ENCODE measurements at places on chromosomes 3 and 15.

- DNase-seq = no peak
Observed at GRCh38 chr3:63808633-63809032, 10.5 kb upstream of the C3orf49 start.

GRCh38 chr3:45088543-45089358 is 57.4 kb downstream of the CDCP1 start:
- no peak for DNase-seq

GRCh38 chr15:73293773-73294172 is 75.0 kb downstream of the HCN4 start:
- no peak for DNase-seq

DNA sequence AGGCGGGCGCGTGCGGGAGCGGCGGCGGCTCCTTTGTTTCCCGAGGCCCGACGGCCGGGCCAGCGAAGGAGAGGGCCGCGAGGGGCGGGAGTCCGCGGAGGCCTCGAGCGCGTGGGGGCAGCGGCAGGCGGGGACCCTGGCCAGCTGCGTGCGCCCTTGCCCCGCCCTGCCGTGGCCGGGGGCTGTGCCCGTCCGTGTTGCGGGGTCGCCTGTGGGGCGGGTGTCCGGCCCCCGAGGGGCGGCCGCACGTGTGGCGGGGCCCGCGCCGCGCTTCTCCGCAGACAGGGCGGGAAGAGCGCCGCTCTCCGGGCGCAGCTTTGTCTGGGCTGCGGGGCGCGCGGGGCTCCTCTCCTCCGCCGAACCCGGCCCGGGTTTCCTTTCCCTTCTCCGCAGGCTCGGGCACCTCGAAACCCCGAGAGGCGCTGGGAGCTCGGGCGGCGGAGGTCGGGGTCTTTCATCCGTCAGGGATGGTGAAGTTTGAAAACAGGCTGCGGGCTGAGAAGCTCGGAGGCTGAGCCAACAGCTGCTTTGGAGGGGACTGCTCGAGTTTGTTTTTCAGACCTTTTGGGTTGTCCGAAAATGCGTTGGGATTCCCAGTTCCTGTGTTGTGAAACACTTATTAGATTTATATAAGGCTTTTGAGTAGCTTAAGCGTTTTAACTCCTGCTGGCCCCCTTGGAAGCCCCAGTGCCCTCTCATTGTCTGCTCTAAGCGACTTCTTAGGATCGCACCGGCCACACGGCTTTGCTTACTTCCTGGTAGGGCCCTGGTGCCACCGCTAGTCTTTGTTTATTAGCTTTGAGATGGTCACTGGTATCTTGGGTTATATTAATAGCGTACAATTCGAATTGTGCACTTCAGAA is 817 bp downstream of the USP3 start:
- peak; percentile 82 for DNase-seq

- no peak for DNase-seq
Observed at GRCh38 chr3:123552095-123552714, 32.6 kb downstream of the HACD2 start.

GRCh38 chr3:14237457-14237856 is 58.8 kb downstream of the LSM3 start:
- DNase-seq = no peak

- DNase-seq = peak; percentile 17
Observed at GRCh38 chr3:38039899-38040261, 872 bp downstream of the DLEC1 start.

- DNase-seq = no peak
Observed at GRCh38 chr15:84001655-84002054, 233.9 kb upstream of the GOLGA6L4 start.

- DNase-seq = peak; percentile 53
Observed at GRCh38 chr3:50089609-50089945, 858 bp downstream of the RBM5 start.

DNA sequence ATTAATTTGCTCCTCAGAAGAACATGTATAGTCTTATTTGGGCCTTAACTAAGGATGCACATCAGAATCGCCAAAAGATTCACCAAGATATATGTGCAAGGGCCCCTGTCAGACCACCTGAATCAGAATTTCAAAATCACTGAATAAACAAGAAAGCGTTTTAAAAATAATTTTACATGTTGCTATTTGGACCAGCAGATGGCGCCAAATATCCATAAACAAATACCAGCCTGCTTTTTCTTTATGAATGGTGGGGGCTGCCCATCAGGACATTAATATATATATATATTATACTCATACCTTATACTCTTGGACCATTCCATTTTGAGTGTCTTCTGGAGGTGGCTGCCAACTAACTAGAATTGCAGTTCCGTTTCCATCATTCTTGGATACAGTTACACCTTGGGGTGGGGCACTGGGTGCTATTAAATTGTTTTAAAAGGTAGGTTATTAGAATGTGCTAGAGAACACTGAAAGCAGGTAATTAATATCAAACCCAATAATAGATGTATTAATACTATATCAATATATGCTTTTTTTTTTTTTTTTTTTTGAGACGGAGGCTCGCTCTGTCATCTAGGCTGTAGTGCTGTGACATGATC is 1108.3 kb downstream of the ROBO1 start:
- DNase-seq = peak; percentile 48

DNA sequence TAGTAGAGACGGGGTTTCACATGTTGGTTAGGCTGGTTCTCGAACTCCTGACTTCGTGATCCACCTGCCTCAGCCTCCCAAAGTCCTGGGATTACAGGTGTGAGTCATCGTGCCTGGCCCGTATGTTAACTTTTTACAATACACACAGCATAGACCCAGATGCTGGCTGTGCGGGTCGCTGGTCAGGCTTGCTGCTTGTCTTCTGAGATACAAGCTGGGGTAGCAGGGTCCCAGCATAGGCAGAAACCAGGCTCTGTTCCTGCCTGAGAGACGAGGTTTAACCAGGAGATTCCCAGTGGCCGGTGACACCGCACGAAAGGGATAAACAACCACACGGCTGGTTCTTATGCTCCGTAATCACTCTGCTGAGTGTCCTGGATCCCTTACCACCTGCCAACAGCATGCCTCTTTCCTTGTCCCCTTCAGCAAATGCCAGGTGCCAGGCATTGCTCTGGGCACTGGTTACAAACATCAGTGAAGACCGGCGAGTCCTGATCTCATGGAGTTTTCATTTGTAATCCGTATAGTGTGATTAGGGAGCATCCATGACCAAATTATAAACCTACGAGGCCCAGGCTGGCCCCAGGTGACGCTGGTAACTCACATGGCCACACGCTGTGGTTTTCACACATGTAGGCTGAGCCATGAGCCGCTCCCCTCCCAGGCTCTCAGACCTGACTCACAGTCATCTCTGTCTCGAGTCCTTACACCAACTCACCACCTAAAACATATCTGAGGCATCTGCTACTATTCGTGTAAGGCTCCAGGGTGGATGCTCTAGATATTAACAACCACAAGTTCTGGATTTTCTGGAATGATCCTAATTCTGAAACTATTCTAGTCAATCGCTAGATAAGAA is 125.7 kb downstream of the PDZRN3 start:
- no peak for DNase-seq

GRCh38 chr3:196340466-196340865 is 2.3 kb upstream of the TM4SF19 start:
- DNase-seq = no peak

DNA sequence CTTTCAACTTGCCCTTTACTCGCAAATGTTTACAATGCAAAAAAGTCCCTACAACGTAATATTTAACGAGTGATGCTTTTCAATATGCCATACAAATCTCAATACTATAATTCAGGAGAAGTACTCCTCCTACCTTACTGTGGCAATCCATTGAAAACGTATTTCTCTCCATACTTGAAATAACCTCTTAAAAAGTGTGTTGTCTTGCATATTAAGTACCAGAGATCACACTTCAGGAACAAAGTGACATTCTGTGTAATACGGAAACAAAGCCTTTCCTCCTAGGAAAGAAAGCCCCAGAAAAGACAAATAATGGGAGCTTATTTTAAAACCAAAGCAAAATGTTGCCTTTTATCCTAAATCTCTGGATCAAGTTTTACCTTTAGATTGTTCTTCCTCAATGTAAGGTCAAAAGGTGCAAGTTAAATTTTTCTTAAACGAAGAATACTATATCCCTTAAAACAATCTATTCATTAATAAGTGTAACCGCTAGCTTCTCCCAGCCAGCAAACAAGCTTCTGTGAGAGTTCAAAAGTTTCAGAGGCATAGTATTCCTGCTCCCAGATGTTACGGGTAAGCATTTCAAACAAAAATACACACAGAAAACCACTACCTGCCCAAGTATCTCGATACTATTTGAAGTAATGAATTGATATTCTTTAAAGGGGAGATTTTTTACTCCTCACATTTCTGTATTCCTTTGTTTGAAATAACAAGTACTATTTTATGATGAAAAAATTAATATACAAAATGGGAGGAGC is 1.7 kb downstream of the TJP1 start:
- DNase-seq = no peak

GRCh38 chr3:124217542-124217941 is 225.6 kb upstream of the ROPN1 start:
- peak; percentile 79 for DNase-seq

DNA sequence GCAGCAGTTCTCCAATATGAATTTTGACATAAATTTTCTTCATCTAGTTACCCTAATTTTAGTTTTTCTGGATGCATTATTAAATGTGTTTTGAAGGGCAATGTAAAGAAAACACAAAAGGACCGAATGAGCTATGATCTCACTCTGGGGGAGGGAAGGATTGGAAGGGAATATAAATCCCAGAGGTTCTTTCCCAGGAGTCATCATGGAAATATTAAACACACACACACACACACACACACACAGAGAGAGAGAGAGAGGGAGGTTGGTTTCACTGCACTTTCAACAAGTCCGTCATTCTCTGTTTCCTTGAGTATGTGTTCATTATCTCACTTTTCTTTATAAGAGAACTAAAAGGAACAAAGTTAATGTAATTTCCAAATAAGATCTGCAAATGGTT is 70.7 kb upstream of the DCBLD2 start:
- DNase-seq = peak; percentile 95

DNA sequence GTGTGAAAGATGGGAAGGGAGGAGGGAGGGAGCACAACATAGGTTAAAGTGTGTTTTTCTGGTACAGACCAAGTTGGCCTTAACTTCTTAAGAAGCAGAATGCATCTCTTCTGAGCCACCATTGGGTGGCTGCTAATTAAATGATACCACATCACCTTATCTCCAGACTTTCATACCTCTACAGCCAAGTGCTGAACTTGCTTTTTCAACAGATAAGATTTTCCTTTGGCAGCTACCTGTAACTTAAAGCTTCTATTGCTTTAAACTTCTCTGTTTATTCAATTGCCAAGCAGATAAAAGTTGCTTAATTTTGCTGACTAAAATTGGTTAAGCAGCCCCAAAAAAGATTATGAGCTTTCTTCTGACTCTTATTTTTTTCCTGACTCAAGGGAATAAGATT is 292.4 kb upstream of the SGO1 start:
- DNase-seq = no peak

DNA sequence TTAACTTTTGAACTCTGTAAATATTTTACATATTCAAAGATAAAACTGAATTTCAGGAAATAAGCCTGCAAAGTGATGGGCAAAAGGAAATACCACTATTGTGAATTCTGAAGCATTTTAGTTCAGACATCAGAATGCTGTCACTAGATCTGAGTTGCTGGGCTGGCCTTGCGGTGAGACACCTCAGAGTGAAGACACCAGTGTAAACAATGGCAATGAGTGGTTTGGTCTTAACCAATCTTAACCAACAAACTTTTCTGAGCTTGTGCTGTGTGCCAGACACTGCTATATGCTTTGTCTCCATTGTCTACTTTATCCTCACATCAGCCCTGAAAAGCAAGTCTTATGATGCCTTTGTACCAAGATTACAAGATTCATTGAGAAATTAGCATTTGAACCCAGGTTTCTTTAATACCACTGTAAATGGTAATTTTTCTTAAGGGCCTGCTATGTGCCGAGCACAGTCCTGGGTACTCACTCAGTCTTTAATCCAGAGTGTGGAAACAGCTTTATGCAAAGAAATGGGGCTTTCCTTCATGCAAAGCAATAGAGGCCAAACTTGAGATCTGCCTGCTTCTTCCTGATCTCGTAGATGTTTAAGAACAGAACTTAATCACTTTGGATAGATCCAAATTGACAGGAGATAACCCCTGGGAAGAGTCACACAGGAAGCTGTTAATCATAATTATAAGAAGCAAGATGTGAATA is 55.0 kb downstream of the TMEM39A start:
- DNase-seq = no peak

DNA sequence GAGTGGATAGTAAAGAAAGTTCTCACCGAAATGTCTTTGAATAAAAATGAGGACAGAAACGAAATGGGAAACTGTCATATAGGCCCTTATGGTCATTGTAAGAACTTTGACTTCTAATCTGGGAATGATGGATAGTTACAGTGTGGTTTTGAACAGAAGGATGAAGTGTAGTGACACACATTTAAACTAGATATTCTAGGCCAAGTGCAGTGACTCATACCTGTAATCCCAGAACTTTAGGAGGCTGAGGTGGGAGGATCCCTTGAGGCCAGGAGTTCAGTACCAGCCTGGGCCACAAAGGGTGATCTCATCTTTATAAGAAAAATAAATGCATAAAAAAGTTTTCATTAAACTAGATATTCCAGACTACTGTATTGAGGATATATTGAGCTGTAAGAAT is 452.8 kb downstream of the ROBO1 start:
- no peak for DNase-seq

DNA sequence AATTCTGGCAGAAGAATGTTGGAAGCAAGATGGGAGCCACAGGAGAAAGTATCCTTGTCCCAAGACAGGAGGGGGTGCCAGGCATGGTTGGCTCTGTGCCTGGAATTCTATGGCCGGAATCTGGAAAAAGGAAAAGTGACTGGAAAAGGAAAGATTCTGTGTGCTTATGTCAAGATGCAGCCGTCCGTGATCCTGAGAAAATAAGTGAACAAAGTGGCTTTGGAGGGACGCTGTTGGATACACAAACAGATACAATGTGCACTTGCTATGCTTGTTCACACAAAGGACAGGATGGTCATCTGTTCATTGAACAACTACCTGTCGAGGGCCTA is 28.5 kb upstream of the MUC20 start:
- no peak for DNase-seq

GRCh38 chr3:127718916-127719290 is 46.2 kb downstream of the ABTB1 start:
- DNase-seq = no peak

DNA sequence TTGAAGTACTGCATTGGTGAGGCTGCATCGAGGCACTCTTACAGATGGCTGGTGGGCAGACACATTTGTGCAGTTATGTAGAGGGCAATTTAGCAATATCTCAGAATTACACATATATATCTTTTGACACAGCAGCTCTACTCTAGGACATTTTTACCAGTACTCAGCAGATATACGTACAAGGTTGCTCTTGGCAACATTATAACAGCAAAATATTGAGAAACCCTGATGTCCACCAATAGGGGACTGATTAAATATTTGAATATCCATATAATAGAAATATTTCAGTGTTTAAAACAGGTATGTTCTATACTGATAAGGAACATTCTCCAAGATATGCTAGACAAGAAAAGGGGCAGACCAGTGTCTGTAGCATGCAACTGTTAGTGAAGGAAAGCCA is 7.9 kb upstream of the FBXO22 start:
- no peak for DNase-seq

- DNase-seq = no peak
Observed at GRCh38 chr15:99326235-99326634, 75.0 kb downstream of the LRRC28 start.

Measured in mesenchymal stem cell (in vitro differentiated cells and primary cell).